ENCODE measurements at places on chromosomes 13 and 19. TPM values are rescaled to one million over a fixed set of nuclear protein-coding genes. Genes with fewer than 3 reads are reported as not detected.

The ARHGAP45 gene
- total RNA-seq, result 5.2 TPM

The TJP3 gene
- not detected for total RNA-seq

The PROSER1 gene
- 7.8 TPM for total RNA-seq

DNA sequence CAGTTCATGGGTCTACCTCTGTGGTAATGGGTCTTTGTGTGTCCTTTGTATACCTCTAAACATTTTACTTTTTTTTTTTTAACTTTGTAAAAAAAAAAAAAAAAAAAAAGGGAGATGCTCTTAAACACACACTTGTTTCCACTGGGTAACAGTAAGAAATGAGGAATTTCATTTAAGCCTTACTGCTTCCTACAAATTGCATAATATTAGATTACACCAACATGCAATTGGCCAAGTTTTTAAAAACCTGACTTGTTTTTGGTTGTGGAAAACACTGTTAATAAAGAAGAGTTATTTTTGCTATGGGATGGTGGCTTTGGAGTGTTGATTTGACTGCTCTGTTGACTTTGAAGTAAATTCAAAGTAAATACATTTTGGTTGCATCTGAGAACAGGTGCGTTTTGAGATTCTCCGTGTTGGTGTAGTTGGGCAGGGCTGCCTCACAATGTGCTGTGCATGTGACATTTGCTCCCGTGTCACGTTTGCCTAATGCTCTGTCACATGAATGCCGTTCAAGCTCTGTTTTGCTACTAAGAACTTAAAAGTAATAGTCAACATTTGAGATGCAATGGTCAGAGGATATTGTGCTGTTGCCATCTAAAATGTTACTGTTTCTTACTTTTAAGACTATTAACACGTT lies 202.4 kb downstream of the LMO7 start:
- no peak for DNase-seq

DNA sequence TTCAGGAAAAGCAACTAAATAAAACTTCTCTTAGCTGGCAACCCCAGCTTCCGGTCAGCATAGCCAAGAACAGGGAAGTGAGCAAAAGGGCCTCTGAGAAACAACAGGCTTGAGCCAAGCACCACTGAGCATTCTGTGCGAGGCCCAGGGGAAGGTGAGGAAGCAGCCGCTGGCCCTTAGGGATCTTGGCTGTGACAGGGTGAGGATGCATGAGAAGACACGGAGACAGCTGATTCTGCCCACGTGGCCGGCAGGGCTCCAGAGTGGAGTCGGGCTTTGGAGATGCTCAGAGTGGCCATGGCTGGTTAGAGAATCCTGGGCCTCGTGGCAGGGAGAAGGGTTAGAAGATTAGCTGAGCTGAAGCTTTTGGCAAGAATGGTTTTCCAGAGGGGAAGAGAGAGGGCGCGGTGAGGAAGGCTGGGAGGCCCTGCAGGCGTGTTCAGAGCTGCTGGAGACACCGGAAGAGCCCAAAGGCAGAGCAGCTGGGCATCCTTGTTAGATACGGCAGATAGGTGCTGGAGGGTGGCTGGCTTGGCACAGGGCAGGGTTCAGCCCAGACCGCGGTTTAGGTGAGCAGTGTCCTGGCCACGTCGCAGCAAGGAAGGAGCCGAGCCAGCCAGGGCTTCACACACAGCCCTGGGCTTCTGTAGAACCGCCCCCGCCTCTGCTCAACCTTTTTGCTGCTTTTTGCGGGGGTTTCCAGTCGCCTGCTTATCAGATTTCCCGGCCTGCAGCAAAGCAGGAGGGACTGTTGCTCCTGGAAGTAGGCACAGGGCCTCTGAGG lies 17.3 kb downstream of the UPF1 start:
- peak; percentile 82 for DNase-seq

DNA sequence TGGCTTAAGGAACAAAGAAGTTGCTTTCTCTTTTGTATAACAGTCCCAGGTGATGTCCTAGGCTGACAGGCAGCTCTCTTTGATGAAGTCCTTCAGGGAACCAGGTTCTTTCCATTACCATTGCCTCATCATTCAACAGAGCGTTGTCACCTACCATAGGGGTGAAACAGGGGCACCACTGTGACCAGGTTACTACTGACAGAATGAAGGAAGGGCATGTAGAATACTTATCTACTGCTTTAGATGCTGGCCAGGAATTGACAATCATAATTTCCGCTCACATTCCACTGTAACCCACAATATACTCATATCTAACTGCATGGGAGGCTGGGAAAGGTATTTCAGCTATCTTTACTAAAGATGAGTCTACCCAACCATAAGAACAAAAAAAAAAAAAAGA lies 148.0 kb upstream of the FNDC3A start:
- DNase-seq, result no peak

GRCh38 chr19:39996811-39997637 lies at the start of gene ZNF546:
TSS of gene ZNF546 (plus strand) at chr19:39997060. CDS start at chr19:39998327, 1,267 bp downstream.
- DNase-seq, result peak; percentile 97

DNA sequence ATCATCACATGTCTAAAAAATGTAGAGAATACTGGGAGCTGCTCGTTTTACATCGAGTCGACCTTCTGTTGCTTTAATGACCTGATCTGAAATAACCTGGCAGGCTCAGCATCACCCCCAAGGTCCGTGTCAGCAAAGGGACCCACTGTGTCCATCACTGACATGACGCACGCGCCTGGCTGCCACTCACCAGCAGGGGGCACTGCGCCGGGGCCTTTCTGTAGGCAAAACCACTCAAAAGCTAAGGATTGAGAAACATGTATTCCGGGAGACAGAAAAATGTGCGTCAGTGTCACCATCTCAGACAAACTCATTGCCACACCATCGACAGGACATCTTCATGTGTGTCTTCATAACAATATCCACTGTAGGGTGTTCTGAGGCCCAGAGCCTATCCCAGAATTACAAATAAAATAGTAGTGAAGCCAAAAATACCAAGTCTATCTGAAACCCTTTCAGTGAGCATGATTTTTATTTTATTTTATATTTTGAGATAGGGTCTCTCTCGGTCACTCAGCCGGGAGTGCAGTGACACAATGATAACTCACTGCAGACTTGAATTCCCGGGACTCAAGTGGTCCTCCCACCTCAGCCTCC lies 130.3 kb upstream of the LSM14A start:
- DNase-seq, result peak; percentile 82

- DNase-seq, result no peak
These were observed 4.6 kb upstream of the SSBP4 start for GRCh38 chr19:18414504-18415177.

GRCh38 chr19:57071444-57071843 lies 48.3 kb upstream of the USP29 start:
- no peak for DNase-seq

GRCh38 chr13:38173403-38173802 lies 176.2 kb upstream of the UFM1 start:
- DNase-seq, result no peak

DNA sequence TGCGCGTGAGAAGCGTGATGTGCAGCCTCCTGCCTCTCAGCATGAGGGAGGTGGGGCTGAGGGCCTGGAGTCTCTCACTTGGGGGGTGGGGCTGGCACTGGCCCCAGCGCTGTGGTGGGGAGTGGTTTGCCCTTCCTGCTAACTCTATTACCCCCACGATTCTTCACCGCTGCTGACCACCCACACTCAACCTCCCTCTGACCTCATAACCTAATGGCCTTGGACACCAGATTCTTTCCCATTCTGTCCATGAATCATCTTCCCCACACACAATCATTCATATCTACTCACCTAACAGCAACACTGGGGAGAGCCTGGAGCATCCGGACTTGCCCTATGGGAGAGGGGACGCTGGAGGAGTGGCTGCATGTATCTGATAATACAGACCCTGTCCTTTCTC lies 8.7 kb downstream of the CD177 start:
- DNase-seq, result no peak

DNA sequence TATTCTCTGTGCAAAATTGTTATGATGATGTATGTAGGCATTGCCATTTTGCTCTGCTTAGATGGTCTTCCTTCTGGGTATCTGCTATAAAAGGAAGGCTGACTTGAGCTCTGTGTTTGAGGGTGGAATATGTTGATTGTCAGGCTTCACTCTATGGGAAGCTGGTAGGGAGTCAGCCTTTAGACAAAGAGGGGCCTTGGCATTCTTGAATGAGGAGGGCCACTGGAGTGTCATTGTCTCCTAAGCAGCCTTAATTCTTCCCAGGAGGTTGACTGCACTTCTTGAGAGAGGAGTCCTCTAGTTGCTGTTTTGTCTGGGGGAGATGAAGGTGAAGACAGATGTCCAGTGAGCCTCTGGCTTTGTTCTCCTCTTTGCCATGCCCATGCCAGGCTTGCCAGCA lies 266.8 kb downstream of the KCNRG start:
- DNase-seq, result no peak

DNA sequence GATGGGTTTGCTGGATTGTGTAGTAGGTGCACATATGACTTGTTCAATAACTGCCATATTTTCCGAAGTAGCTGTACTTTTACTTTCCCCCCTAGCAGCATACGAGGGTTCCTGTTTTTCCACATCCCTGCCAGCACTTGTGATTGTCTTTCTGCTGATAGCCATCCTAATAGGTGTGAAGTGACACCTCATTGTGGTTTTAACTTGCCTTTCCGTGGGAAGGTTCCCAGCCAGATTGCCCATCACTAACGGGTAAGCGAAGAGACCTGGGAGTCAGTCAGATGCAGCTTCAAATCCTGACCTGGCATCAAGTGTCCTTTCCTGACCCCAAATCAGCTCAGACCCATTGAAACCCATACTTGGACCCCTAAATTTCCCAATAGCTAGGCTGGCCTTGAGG lies 4.5 kb downstream of the CLPTM1 start:
- DNase-seq, result no peak
